A549 treated with DMSO at 1 μM for 4 hours (cell line): ENCODE measurements at places on chromosomes 5 and 9. TPM values are rescaled to one million over a fixed set of nuclear protein-coding genes. Genes with fewer than 3 reads are reported as not detected.

ECSCR gene
- not detected in 5 replicates for total RNA-seq

FOXD4 gene
- 0.27 to 0.58 TPM (median 0.47 TPM) in 5 replicates for total RNA-seq

WNK2 gene
- 3.8 to 8.6 TPM (median 6.4 TPM) in 5 replicates for total RNA-seq

OR1Q1 gene
- not detected in 5 replicates for total RNA-seq

RNF183 gene
- 0.20 TPM in 1 of 5 replicates, not detected in the others for total RNA-seq

KLF4 gene
- 11.6 to 17.8 TPM (median 13.9 TPM) in 5 replicates for total RNA-seq

DEPDC1B gene
- total RNA-seq, result 15.8 to 19.5 TPM (median 19.2 TPM) in 5 replicates

TMEM232 gene
- total RNA-seq, result 0.24 TPM in 1 of 5 replicates, not detected in the others

CCNJL gene
- total RNA-seq, result 11.2 to 14.0 TPM (median 12.4 TPM) in 5 replicates

PHF24 gene
- total RNA-seq, result 0.07 to 0.18 TPM (median 0.17 TPM) in 5 replicates

SPATA6L gene
- total RNA-seq, result 1.5 to 2.5 TPM (median 2.1 TPM) in 5 replicates

SLC6A19 gene
- total RNA-seq, result not detected in 5 replicates

LOX gene
- 0.50 to 1.8 TPM (median 1.3 TPM) in 5 replicates for total RNA-seq

ARL10 gene
- total RNA-seq, result 0.31 to 1.1 TPM (median 0.76 TPM) in 5 replicates

LHFPL2 gene
- total RNA-seq, result 51.3 to 64.9 TPM (median 60.9 TPM) in 5 replicates

PITX1 gene
- total RNA-seq, result 25.1 to 36.5 TPM (median 32.3 TPM) in 5 replicates

DYNC2I2 gene
- total RNA-seq, result 94.8 to 144 TPM (median 126 TPM) in 5 replicates

IFT74 gene
- total RNA-seq, result 13.1 to 16.5 TPM (median 14.8 TPM) in 5 replicates

DND1 gene
- total RNA-seq, result 0.28 to 1.4 TPM (median 0.84 TPM) in 5 replicates

CDK9 gene
- 44.7 to 54.0 TPM (median 46.4 TPM) in 5 replicates for total RNA-seq

NDUFA8 gene
- total RNA-seq, result 96.3 to 108 TPM (median 104 TPM) in 5 replicates

SAPCD2 gene
- total RNA-seq, result 15.1 to 29.3 TPM (median 23.8 TPM) in 5 replicates

CATSPER3 gene
- total RNA-seq, result 0.17 to 0.63 TPM (median 0.47 TPM) in 5 replicates

CBY3 gene
- total RNA-seq, result not detected in 5 replicates
